ENCODE measurements at places on chromosomes 3 and 15.

DNA sequence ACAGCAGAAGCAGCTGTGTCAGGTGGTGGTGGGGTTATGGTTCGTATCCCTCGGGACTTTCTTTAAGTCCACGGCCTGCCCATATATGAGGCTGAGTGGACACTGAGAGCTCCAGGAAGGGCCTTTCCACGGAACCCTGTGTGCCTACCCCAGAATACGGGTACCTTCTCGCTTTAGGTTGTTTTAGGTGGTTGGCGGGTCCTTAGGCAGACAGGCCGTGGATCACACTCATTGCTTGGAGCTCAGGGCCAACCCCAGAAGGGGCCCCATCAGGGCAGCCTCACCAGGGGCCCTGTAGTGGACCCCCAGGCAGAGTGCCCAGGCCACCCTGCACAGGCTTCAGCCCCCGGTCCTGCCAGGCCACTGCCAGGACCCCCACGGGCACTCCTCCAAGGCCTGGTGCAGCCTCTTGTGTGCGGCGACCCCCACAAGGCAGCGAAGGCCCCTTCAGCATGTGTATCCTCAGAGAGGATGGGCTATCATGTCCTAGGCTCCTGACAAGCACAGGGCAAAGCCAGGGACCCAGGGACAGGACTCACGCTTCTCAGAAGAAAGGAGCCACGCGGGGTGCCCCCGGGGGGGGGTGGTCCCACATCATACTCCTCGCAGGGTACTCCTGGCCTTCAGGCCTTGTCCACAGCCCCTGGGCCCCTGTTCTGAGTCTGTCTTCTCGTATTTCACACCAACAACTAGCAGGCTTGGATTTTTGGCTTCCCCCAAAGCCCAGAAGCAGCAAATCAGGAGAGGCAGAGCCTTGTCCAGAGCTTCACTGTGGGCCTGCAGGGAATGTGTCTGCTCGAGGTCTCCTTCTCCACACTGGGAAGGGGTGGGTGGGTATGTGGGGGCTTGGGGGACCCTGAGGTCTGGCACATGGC lies 93.4 kb downstream of the LRRK1 start:
- DNase-seq = no peak

- no peak for DNase-seq
Observed at GRCh38 chr3:66991459-66991858, 6.6 kb upstream of the KBTBD8 start.

DNA sequence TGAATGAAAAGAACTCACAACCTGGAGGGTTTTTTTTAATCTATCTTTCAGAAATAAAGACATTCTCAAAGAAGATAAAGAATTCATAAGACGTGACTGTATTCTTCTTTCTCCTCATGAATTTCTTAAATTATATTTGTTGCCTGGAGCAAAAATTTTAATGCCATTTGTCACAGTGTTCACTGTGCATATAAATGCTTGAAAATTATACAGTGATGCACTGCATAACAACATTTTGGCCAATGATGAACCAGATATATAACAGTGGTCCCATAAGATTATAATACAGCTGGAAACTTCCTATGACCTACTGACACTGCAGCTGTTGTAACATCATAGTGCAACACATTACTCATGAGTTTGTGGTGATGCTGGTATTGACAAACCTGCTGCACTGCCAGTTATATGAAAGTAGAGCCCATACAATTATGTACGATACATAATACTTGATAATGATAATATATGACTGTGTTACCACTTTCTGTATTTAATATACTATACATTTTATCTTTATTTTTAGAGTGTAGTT lies 67.3 kb downstream of the P2RY1 start:
- no peak for DNase-seq

DNA sequence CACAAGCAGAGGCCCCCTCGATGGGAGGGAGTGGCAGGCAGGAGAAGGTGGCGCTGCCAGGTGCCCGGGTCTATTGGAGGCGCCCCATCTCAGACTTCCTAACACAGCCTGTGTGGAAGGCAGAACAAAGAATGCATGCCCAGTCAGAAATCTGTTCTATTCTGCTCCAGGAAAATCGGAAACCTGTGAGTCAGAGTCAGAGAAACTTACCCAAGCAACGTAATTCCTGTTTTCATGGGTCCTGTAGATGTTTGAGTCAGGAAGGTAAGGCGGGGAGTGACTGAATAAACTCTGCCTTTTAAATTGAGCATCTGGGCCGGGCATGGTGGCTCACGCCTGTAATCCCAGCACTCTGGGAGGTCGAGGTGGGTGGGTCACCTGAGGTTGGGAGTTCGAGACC lies 13.7 kb downstream of the MAP6D1 start:
- DNase-seq = no peak

DNA sequence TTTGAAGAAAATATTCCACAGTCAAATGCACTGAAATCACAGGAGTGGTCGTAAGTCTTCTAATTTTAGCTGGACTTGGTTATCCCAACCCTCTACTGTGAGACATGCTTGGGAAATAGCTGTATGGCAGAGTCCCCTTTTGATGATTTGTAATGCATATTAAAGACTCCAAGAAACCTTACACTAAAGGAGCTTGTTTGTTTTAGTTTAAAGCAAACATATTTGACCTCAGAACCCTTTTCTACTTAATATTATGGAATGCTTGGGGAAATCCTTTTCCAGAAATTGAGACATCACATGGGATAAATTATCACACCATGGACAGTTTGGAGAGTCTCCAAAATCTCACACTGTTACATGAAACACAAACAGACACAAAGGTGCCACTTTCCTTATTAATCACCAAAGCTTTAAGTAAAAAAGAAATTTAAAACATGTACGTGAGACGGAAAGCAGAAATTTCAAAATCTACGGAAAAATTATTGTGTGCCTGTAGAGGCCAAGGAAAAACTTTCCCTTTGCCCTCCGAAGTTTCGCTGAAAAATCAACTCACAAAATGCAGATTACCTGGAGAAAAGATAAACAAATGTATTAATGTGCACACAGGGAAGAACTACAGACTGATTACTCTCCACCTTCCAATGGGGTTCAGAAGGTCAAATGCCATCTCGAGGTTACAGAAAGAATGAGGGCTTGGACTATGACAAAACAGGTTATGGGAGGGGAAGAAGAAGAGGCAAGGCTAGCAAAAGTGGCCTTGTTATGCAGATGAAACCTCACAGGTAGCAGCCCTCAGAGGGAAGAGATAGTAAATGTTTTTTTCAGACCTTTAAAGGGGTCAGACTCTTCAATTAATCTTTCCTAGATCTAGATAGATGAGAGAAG lies 7.0 kb upstream of the CPB1 start:
- peak; percentile 7 for DNase-seq

GRCh38 chr3:19662486-19662885 lies 271.5 kb downstream of the EFHB start:
- no peak for DNase-seq

GRCh38 chr3:104367000-104367399 lies 999.7 kb upstream of the ALCAM start:
- no peak for DNase-seq

GRCh38 chr3:14524311-14524711 lies 15.8 kb downstream of the GRIP2 start:
- no peak for DNase-seq

GRCh38 chr15:69032031-69032430 lies 17.5 kb downstream of the NOX5 start:
- no peak for DNase-seq

DNA sequence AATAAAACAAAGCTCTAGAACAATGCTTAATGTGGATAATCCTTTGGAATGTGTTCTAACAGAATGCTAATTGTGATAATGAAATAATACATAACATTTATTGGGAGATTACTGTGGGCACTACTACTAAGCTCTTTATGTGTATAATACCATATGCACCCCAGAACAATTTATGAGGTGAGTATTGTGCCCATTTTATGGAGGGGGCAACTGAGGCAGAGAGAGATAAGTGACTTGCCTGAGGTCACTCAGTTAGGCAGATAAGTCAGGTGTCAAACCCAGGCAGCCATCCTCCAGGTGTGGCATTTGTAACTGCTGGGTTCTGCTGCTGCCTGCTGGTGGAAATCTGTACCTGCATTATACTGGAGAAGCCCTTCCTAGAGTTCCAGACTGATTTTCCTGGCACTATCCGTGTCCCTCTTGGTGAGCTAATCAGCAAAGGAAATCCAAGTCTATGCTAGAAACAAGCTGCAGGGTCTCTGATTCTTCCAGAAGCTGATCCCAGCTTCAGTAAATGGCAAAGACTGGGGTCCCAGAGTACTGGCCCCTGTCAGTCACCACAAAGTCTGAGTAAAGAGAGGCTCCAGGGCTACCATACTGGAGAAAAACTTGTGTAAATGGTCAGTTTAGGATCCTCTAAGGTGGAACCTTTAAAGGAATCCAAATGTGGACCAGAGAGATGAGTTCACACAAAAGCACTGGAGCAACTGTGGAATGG lies 22.6 kb upstream of the RBP1 start:
- DNase-seq = peak; percentile 79

GRCh38 chr3:15753056-15753710 lies 44.6 kb downstream of the ANKRD28 start:
- DNase-seq = peak; percentile 46

DNA sequence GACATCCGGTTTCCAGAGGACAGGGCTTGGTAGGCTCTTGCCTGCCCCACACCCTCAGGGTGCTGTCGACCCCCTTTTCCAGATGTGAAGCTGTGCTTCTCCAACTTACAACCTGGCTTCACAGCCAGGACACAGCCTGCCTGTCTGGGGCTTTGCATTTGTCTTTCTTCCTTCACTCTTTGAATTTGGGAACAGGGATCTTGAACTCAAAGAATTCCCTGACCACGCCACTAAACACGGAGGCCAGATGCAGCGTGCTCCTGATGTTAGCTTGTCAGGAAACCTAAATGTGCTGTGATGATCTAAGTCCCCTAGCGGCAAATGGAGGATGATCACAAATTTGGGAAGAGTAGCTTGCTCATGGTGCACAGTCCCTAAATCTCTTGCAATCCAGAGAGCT lies 244.8 kb upstream of the RGMA start:
- no peak for DNase-seq

- DNase-seq = no peak
Observed at GRCh38 chr3:20091331-20092047, 51.2 kb downstream of the KAT2B start.

DNA sequence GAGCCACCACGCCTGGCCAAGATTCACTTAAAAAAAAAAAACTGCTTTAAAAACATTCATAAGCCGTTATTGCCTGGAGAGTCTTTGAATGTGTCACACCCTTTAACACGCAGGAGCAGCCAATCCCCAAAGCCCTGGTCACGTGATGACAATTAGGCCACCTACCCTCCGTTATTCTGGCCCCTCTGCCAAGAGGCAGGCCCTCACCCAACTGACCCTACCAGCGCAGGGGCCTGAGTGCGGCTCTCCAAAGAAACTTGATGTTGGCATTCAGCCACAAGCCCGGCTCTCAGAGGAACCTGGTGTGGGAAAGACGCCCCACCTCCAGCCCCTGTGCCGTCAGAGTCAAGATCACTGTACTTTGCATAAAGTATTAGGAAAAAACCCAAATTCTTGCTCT lies 11.6 kb upstream of the MUC4 start:
- peak; percentile 23 for DNase-seq

GRCh38 chr15:76983590-76984375 lies 11.1 kb upstream of the PSTPIP1 start:
- no peak for DNase-seq

GRCh38 chr3:21747376-21747775 lies 3.6 kb downstream of the ZNF385D start:
- no peak for DNase-seq

DNA sequence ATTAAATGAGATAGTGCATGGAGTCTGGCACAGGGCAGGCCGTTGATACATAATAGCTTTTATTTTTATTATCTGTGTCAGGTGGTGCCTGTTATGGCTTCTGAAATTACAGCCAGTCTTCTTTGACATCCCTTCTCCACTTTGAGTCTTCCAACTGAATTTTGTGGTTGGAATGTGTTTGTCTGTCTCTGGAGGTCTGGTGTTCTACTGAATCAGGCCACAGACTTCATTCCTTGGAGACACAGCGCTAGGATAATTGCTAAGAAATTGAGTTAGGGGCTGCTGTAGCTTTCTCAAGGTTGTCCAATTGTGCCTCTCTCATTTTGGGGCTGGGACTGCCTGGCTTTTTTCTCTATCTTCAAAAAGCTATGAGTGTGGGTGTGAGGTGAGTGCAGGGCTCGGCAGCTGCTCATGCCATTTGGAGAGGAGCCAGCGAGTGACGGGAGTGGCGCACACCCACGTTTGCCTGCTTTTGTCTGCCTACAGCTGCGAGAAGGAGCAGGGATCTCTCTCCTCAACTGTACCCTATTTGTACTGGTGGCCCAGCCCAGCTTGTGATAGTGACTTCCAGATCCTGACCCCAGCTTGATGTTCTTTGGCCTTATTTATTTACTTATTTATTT lies 49.8 kb upstream of the SYN2 start:
- peak; percentile 83 for DNase-seq

DNA sequence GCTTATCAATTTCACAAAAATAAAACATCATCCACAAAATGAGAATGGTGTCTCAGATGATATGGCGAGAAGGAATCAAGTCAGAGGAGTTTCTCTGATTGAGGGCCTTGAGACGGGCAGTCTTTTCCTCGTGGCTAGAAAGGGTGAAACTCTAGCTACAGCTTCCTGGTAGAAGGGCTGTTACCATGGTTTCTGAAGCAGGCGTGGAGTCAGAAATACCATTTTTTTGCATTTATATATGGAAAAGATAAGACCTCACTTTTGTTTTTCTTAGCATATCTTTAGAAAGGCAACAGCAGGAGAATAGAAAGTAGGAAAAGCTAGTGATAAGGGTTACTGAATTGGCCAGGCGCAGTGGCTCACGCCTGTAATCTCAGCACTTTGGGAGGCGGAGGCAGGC lies 17.3 kb upstream of the SAMD7 start:
- DNase-seq = no peak

DNA sequence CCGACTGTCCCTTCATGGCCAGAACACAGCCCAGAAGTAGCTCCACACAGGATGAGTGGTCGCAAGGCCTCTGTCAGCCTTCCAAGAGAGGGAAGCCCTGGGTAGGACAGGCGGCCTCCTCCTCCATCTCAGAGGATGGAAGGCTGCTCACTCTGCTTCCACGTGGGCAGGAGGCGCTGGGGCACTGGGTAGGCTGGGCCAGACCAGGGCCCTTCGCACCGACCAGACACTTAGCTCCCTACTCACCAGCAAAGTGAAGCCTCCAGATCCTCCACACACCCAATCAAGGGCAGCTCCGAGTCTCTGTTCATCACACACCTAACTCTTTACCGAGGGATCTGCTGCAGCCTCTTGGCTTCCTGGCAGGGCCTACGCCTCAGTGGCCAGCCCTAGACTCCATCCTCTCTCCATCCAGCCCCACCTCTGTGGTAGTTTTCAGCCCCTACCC lies 24.3 kb upstream of the PLXNA1 start:
- no peak for DNase-seq

DNA sequence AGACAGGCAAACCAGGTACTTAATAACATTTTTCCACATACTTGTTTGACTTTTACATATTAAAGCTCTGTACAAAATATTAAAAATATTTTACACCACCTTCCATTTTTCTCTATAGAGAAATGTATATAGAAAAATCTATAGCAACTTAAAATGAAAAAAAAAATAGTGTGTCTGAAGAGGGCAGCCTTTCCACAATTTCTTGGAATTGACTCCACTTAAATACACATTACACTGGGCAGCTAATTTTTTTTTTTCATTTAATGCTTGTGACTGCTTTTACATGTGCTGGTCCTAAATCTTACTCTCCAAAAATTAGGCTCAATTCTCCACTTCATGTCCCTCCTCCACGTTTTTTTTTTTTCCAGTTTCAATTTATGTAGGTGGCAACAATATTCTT lies 427.0 kb upstream of the RBMS3 start:
- DNase-seq = no peak

GRCh38 chr3:2137651-2138050 lies 39.0 kb downstream of the CNTN4 start:
- DNase-seq = no peak

- peak; percentile 91 for DNase-seq
Observed at GRCh38 chr3:115758076-115758763, 134.9 kb downstream of the GAP43 start.
